ENCODE measurements at places on chromosomes 3 and 15.

DNA sequence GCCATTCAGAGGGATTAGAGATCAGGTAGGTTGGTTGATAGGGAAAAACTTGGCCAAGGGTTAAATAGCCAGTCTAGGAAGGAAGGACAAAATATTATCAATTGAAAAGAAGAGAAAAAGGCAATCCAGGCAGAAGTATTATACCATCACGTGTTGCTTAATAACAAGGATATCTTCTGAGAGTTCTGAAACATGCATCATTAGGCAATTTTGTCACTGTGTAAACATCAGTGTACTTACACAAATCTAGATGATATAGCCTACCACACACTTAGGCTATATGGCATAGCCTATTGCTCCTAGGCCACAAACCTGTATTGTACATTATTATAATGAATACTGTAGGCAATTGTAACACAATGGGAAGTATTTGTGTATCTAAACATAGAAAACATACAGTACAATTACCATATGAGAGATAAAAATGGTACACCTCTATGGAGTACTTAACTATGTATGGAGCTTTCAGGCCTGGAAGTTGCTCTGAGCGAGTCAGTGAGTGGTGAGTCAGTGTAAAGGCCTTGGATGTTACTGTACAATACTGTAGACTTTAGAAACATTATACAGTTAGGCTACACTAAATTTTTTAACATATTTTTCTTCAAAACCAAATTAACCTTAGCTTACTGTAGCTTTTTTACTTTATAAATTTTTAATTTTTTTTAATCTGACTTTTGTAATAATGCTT lies 2.7 kb downstream of the TEX55 start:
- peak; percentile 68 for DNase-seq

DNA sequence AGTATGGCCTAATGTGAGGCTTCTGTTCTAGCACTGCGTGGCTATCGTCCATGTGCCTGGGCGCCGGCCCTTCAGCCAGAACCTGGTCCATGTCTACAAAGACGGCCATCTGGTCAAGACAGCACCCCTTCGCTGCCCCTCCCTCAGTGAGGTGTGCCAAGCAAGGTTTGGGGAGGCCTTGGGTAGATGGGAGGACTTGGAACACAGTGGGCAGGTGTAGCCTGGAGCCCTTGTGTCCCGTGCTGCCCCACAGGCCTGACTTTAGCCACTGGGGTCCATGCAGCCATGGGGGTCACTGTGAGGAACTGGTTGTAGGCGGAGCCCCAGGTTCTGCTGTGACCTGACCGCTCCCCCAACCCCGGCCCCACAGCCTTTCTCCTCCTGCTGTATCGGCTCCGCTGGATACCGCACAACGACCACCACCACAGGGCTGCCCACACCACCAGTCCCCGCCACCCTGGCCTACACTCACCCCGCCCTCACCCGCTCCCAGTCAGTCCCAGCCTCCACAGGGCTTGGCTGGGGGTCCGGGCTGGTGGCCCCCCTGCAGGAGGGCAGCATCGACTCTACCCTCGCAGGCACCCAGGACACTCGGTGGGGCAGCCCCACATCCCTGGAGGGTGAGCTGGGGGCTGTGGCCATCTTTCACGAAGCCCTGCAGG lies 16.6 kb downstream of the NBEAL2 start:
- DNase-seq: no peak

GRCh38 chr3:8736436-8736835 lies 2.8 kb downstream of the CAV3 start:
- no peak for DNase-seq

DNA sequence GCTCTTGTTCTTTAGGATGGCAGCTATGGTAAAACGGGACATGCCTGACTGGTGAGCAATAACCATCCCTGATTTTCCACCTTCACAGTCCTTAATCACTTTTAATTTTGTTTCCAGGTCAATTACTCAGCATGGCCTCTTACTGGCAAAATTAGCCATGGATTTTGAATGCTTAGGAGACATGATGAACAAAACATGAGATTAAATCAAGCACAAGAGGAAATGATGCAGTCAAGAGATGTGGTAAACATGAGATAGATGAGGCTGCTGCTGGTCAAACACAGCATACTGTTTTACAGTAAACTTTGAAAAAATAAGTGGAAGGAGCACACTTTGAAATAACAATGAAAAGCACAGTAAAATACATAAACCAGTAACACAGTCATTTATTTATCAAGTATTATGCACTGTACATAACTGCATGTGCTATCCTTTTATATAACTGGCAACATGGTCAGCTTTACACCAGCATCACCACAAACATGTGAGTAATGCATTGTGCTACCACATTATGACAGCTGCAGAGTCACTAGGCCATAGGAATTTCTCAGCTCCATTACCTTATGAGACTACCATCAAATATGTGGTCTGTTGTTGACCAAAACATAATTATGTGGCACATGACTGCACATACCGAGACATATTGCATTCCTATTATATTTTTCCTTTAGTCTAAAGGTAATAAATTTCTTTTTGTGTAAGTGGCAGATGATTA lies 30.1 kb upstream of the ZNF502 start:
- peak; percentile 54 for DNase-seq

DNA sequence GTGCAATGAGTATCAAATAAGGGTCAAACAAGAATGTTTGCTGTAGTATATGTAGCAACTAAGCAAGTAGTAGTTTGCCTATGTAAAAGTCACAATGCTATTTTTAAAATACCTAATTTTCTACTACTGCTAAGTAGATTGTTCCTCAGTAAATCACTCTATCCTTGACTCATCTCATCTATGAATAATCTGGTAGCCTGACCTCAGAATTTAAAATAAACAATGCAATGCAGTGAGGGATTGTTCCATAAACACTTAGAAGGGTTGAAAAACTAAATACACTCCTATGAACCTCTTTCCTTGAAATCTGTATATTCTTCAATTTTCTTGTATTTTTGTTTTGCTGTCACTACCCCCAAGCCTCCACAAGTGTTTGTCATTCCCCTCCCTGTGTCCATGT lies 253.3 kb downstream of the TBC1D5 start:
- DNase-seq: peak; percentile 77

- peak; percentile 79 for DNase-seq
Observed at GRCh38 chr3:112813723-112814171, 32.9 kb downstream of the CD200R1L start.

GRCh38 chr3:111547631-111548030 lies 5.6 kb downstream of the CD96 start:
- DNase-seq: no peak

GRCh38 chr3:45283471-45283870 lies 57.4 kb upstream of the TMEM158 start:
- no peak for DNase-seq

GRCh38 chr3:167863811-167864551 lies 128.5 kb downstream of the SERPINI1 start:
- DNase-seq: no peak

GRCh38 chr15:96350934-96351724 lies 20.6 kb downstream of the NR2F2 start:
- DNase-seq: no peak

- no peak for DNase-seq
Observed at GRCh38 chr3:61690016-61690415, 128.6 kb downstream of the PTPRG start.

GRCh38 chr15:69807721-69808120 lies 290.0 kb downstream of the TLE3 start:
- DNase-seq: peak; percentile 47

DNA sequence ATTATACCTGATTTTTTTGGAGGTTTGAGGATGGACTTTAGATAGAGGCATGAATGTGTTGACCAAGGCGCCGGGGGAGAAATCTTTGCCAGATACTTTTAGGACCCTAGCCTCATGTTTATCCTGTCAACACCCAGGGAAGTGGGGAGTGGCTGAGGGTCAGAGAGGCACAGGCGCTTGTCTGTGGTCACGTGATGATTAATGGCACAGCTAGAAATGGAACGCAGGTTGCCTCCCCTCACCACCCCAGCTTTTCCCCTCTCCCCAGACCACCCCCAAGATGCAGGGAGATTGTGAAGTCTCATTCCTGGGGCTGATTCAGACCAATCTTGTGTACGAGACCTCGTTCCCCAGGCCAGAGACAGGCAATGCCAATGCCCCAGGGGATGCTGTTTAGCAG lies 218.4 kb upstream of the LINGO1 start:
- no peak for DNase-seq

Measured in EH (cell line).